ENCODE measurements at places on chromosomes 2 and 18.

- DNase-seq = no peak
Observed at GRCh38 chr2:69846182-69847067, 17.0 kb downstream of the GMCL1 start.

- DNase-seq = no peak
Observed at GRCh38 chr2:61469424-61470121, 1.3 kb downstream of the USP34 start.

DNA sequence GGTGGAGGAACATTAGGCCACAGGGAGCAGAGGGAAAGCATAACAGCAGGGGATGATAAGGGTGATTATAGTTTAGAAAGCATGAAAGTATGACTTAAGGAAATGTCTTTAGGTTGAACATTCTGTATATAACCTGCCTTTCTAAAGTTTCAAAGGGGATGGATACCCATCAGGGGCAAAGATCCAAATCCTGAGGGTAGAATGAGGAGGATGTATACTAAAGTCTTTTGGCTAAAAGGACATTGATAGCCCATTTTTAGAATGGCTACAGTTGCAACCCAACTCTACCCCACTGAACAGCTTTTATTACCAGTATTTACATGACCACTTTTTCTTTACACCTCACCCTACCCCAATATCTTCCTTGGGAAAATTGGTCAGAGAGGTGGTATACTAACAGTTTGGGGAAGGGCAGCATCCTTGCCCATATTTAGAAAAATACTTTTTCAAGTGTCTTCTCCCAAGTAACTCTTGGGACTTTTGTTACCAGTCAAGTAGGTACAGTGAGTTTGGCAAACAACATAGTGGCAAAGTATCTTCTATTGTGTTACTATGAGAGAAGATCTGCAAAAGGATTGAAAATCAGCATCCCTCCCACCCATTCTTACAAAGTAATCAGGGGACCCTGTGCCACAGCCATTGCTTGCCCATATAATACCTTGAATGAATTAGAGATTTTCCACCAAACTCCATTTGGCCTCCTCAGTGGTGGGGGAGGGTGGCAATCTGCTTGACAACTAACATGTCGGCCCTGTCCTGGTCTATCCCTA lies 8.3 kb downstream of the MAT2A start:
- DNase-seq = no peak

GRCh38 chr2:238238766-238239542 lies 884 bp downstream of the HES6 start:
- DNase-seq = no peak

- DNase-seq = no peak
Observed at GRCh38 chr2:240296476-240297255, 138.8 kb upstream of the GPC1 start.

DNA sequence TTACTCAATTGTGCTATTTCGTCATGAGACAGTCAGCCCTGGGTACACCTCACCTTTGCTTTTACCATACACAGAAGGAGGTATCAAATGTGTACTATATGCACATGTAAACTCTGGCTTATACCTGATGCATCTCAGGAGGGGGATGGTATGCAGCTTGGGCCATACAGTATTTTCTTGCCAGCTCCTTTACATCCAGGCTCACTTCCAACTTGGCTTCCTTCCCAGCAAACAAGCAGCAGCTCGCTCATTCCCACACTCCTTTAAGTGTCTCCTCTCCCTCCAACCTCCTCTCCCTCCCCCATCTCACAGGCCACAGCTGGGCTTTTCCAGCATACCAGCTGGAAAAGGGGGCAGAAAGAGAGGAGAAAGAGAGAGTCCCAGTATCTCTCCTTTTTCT lies 9.6 kb downstream of the MARCHF4 start:
- no peak for DNase-seq

DNA sequence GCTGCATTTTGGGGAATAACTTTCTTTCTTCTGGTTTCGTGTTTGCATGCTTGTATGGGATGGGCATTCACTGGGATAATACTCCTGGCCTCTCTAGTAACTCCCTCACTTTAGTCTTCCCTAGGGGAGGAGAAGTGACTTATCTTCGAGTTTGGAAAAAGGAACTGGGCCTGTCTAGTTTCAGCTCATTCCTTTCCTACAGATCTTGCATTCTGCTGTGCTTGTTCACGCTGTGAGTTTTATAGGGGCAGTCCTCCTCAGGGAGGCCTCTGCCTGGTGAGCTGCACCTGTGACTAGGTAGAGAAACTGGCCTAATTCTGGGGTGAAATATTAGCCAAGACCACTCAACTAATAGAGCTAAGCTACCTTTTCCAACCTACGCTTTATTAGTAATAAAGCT lies 50.9 kb downstream of the PHLPP1 start:
- DNase-seq = no peak

- no peak for DNase-seq
Observed at GRCh38 chr2:37085731-37086147, 1.4 kb downstream of the GPATCH11 start.

DNA sequence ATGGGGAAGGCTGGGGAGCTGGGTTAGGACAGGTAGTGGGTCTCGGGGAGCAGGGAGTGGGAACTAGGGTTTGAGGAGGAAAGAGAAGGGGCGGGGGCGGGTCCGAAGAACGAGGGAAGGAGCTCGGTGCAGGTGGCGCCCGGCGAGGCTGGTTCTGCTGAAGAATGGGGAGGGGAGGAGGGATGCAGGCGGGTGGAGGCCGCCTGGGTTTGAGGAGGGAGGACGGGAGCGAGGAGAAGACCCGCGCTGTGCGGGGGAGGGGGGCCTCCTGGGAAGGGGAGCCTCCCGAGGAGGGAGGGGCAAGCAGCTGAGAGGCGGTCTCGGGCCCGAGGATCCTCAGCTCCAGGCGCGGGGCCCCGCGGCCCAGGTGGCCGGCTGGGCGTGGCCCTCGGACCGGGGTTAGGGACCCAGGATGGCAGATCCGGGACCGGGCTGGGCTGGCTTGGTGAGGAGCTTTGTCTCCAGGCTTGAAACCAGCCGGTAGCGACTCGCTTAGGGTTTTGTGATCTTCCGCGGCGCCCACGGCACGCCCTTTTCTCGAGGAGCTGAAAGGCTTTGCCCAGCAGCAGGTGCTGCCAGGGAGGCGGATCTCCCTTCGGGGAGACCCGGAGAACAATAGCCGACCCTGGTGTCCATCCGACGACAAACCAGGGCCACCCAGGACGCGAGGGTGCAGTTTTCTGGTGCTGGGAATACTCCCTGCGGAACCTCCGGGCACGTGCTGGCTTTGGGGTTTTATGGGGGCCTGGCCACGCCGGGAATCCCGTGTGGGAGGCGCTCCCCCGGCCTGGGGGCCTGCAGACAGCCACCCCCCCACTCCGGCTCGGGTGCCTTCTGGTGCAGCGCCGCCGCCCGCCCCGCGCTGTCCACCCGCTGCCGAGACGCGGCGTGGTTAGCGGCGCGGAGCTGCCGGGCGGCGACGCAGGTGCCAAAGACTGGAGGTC lies 1.4 kb downstream of the DPYSL5 start:
- DNase-seq = no peak

DNA sequence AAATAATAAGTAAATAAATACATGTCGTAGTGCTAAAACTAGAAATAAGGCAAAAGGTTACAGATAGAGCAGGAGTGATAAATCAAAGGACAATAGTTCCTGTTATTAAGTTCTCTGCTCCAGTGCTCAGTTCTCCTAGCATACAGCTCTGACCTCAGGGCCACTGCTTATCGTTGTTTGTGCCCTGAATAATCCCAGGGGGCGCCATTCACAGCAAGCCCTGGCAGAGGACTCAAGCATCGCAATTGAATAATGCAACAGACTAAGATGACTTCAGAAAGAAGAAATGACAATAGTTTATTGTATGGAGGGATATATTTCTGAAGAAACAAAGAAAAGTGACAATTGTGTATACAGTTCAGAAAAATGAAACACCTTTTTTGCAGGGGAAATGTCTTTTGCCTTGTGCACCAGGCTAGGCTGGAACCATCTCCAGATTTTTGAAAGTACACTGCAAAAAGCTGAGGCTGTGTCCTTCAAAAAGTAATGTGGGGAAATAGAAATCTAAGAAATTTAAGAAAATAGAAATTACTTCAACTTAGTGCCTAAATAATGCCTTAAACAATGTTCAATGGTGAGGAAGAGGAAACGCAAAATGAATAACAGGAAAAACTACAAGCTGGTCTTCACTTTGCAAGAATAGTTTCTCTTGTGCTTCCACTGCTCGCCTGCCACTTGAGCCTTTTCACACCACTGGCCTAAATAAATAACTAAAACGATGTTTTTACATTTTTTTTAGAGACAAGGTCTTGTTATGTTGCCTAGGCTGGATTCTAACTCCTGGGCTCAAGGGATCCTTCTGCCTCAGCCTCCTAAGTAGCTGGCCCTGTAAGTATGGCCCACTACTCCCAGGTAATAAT lies 19.0 kb upstream of the CCNYL1 start:
- no peak for DNase-seq

GRCh38 chr2:230956827-230957755 lies 32.0 kb upstream of the GPR55 start:
- DNase-seq = no peak

GRCh38 chr18:48161911-48162698 lies 231.6 kb upstream of the SMAD2 start:
- DNase-seq = no peak

GRCh38 chr2:201441409-201441808 lies 9.8 kb downstream of the TRAK2 start:
- no peak for DNase-seq

DNA sequence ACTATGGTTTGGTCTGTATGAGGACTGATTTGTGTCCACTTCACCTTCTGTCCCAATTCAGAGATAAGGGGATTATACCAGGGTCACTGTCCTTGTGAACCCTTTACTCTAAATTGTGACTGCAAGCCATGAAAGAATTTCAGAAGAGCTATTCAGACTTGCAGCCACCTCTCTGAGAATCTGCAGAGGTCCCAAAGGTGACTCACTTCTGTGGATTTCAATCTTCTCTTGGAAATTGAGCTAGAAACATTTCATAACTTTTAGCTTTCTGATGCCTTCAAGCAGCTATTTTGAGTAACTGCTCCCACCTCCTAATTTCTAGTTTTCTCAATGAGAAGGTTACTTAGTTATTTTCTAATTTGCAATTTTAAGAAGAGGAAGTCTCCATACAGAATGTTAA lies 1242.4 kb upstream of the ACVR2A start:
- DNase-seq = no peak

DNA sequence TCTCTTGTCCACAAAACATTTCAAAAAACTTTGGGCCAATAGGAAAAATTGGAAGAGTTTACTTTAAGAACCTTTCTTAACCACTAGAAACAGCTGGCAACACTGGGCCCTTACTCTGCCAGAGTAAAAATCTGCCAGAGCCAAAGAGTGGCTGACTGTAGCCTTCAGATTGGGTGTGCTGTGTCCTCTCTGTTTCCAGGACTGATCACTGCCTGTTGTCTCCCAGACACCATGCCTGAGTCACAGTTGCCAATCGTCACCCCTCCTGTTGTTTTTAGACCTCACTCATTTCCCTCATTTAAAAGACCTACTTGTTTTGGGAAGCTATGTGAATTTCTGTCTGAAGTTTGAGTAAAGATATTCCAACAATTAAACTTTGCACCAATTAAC lies 159.1 kb downstream of the PPP1R1C start:
- DNase-seq = no peak

DNA sequence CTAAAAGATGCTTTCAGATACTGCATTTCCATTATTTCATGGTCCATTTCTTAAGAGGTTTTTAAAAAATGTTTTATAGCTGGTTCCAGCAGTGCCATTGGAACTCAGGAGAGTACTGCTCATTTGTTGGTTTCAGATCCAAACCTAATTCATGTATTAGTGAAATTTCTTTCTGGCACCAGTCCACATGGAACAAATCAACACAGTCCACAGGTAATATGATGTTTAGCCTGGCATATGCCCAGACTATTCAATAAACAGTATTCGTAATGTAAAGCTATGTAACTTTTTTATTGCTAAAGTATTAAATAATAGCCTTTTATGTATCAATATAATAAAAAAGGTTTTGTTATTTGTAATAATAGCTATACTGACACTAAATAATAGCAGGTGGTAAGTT lies 134.5 kb downstream of the BIRC6 start:
- no peak for DNase-seq
